Fibroblast of villous mesenchyme (primary cell): ENCODE measurements at places on chromosomes 2 and 18. TPM values are rescaled to one million over a fixed set of nuclear protein-coding genes. Genes with fewer than 3 reads are reported as not detected.

DNA sequence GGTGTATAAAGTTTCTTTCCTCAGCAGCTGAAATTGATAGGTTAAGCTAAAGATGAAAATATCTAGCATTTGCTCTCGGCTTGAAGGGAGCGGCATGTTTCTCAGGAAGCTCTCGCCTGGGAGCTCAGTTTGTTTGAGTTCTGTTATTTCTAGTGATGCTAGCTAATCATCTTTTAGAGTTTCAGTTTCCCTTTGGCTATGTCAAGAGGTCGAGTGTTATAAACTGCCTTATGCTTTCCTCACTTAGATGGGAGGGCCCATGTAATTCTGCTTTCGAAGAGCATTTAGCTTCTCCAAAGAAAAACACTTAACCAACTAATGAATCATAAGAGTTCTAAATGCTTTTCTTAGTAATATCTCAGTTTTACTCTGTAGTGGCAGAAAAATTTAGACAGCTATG is 33.6 kb downstream of the PLCL1 start:
- DNase-seq, result peak; percentile 64

Gene MFF
- 67.0 and 85.9 TPM in 2 replicates for total RNA-seq

Gene ACTG2
- total RNA-seq, result 59.6 and 113 TPM in 2 replicates

DNA sequence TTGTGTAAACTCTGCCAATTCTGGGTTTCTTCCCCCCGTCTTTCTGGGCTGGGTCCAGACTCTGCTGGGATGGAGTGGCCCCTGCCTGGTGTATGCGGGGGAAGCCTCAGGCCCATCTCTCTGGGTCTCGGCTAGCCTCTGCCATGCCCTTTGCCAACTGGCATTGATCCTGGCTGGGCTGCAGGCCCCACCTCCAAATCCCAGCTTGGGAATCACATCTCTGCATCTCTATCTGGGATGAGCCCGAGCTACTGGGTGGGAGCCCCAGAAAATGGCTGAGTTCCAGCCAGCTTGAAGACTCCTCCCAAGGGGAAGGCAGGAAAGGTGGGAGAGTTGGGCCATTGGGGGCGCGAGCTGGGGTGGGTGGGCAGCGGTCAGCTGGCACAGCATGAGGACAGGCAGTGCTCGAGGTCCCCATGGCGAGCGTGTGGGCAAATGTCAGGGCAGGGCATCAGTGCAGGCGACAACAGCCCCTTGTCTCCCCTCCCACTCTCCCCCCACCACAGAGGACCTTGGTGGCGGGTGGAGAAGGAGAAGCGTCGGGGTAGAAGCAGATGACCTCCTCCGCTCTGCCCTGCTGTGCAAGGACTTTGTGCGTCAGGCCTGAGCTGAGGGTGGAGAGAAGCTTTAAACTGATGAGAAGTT is 139.4 kb downstream of the ASB1 start:
- DNase-seq, result no peak

DNA sequence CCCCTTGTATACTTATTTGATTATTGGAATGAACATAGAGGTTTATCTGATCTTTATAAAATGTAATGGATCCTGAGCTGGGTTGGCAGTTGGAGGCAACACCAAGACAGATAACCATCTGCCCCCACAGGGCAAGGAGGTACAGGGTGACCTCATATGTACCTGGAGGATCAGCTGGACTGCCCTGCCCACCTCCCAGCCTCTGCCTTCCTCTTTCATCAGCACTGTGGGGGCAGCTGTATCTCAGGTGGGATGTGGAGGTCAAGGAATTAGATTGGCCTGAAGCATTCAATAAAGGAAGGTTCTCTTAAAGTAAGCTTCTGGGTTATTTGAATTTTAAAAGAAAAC is 92.6 kb downstream of the LYPD6 start:
- no peak for DNase-seq

- no peak for DNase-seq
These were observed 139.8 kb upstream of the NCK2 start for GRCh38 chr2:105604938-105605337.
